Naive B cell (primary cell): ENCODE measurements at places on chromosomes 1 and 21.

DNA sequence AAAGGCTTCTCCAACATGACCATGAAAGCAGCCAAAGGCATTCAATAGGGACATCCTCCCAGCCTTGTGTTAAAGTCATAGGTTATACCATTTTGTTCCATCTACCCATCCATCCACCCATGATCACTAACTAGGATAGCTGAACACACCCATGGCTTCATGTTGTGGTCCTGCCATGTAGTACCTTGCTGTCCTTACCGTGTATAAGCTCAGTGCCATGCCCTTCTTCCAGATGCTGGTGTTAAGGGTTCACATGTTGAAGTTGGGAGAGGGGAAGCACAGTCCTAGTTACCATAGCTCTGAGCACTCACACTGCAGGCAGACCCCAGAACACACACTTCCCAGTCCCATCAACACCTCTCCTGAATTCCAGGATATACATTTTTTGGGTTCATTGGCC, 51.5 kb downstream of the ATP5PO start:
- DNase-seq = no peak

GRCh38 chr21:42160765-42161164, 58.2 kb upstream of the ABCG1 start:
- DNase-seq = no peak

DNA sequence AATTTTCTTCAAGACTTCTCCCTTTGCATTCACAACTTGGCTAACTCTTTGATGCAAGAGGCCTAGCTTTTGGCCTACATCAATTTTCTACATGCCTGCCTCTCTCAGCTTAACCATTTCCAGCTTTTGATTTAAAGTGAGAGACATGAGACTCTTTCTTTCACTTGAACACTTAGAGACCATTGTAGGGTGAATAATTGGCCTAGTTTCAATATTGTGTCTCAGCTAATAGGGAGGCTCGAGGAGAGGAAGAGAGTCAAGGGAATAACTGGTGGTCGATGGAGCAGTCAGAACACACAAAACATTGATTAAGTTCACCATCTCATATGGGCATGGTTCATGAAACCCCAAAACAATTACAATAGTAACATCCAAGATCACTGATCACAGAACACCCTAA, 225.5 kb downstream of the TPR start:
- no peak for DNase-seq

GRCh38 chr1:67441183-67441582, 11.0 kb upstream of the SERBP1 start:
- no peak for DNase-seq

DNA sequence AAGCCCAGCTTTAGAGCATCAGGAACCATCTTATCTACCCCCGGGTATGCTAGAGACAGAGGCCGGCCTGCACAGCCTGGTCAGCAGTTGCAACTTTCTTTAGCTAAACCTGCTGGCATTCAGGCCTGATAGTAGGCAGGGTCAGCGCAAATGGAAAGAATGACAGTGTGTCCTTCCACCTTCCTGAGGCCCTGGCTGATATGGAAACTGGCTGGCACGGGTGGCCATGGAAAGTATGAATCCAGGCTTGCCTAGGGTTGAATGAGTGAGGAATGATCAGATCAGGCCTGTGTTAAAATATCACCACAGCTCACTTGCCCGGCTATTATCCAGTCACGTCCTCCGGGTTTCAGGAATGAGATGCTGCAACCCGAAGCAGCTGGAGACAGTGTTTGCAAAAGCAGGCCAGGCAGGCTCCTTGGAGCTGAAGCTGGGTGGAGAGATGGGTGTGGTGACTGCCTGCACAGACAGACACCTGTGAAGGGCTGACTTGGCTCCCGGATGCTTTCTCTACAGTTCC, 34.7 kb downstream of the RCAN1 start:
- DNase-seq = no peak

GRCh38 chr1:205449750-205450443, 5.9 kb downstream of the BLACAT1 start:
- DNase-seq = no peak

- DNase-seq = peak; percentile 75
Measured at GRCh38 chr1:31762726-31763670, 1.1 kb downstream of the ADGRB2 start.

- no peak for DNase-seq
Measured at GRCh38 chr1:19858893-19859292, 23.3 kb upstream of the OTUD3 start.

DNA sequence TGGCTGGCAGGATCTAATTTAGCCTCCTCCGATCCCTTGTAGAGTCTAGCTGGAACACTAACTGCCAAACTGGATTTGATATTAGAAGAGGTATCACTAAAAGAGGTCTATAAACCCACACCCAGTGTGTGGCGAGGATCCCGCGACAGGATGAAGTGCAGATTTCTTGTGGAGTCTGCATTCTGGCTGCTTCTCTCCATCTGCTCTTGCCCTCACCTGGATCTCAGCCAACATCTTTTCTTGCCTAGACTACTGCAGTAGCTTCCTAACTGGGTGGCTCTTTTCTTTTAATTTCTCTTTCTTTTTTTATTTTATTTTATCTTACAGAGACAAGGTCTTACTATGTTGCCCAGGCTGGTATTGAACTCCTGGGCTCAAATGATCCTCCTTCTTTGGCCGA, 48.9 kb upstream of the CAPZB start:
- no peak for DNase-seq

DNA sequence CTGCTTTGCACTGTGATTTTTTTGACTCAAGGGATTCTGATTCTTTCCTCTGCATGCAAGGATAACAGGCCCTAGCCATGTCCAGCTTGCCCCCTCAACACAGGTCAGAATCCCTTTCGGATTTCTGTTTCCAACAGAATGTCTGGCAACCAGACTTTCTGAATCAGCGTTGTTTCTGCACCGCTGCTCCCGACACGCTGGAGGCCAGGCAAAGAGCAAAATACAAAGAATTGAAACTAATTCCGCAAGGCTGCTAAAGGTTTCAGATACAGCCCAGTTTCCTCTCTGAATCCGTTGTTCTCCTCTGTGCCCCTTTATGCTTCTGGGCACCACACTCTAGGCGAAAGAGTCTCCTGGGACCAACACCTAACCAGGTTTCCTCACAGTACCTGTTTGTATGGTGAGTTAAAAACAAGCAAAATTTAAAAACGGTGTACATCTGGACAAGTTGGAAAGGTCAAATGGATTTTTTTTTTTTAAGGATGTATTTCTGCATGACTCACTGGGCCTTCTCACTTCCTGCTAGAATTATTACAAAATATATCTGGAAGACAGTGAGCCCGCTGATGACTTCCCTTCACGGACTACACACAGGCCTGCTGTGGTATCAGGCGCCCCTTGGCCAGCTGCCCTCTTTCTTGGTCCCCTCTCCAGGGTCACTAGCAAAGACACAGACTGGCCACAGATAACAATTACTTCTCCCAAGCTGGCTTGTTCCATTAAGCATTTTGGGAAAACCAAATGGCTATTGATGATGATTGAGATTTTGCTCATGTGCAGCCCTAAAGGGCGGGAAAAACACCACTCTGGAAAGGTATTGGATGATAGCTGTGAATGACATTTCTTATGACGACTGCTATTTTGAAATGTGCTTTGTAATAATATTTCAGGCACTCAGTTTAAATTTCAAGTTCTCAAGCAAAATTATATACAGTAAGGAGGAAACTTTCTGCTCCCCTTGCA, 118.3 kb downstream of the TGFB2 start:
- no peak for DNase-seq

GRCh38 chr1:99540744-99541143, 105.2 kb upstream of the PALMD start:
- DNase-seq = no peak

- peak; percentile 57 for DNase-seq
Measured at GRCh38 chr1:185338719-185339622, 21.9 kb upstream of the IVNS1ABP start.

DNA sequence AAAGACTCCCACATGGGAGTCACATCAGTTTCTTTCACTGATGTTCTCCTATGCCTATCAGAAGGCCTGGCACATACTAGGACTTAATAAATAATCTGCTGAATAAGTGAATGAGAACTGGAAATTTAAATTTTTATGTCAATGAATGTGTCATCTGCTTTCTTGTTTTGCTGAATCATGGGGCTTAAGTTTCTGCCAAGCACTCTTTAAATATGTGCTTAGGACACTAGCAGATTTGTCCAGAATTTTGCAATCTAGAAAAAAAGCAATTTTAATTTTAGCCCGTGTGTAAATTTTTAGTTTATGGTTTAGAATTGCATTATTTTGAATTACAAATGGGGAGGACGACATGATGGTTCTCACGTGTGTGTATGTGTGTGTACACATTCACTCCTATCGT, 803.1 kb downstream of the USP25 start:
- no peak for DNase-seq

- DNase-seq = no peak
Measured at GRCh38 chr1:12052008-12052573, 11.0 kb upstream of the TNFRSF8 start.

- no peak for DNase-seq
Measured at GRCh38 chr1:53276153-53276901, 38.0 kb upstream of the MAGOH start.

GRCh38 chr1:3115275-3116149, 46.5 kb downstream of the PRDM16 start:
- no peak for DNase-seq

- no peak for DNase-seq
Measured at GRCh38 chr1:111735321-111735720, 3.9 kb downstream of the INKA2 start.

DNA sequence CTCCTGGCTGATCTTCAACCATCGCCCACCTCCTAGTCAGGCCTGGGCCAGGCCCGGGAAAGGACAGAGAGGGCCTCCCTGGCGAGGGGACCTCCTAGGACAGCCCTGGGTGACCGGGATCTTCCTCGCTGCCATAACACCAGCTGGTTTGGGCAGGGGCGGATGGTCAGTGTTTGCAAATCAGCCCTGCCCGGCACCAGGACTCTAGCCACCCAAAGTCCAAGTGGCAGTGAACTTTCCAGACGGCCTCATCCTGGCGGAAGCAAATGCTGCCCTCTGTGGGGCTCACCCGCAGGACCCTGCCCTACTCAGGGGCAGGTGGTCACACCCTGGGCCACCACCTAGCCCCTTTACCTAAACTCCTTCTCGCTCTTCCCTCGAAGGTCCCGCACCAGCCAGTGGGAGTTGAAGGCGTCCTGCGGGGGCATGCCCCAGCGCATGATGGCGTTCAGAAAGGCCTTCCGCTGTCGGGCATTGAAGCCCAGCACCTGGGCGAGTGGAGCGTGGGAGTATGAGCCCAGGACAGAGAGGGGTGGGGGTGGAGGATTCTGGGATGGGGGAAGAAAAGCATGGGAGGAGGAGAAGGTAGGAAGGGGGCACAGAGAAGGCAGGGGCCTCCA, 55.3 kb downstream of the CHD5 start:
- DNase-seq = no peak

DNA sequence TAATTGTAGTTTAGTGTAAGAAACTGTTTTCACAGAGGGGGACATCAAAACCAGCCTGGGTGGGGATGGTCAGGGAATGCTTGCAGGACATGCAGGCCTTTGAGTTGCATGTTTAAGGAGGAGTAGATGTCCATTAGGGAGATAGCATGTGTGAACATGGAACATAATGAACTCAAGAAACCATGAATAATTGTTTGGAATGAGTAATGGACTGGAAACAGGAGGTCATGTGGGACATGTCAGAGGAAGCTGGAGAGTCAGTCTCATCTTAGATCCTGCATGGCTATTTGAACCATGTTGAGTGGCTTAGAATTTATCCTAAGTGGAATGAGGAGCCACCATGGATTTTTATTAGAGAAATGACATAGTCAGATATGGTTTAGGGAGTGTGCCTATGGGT, 86.4 kb downstream of the RPE65 start:
- DNase-seq = no peak

DNA sequence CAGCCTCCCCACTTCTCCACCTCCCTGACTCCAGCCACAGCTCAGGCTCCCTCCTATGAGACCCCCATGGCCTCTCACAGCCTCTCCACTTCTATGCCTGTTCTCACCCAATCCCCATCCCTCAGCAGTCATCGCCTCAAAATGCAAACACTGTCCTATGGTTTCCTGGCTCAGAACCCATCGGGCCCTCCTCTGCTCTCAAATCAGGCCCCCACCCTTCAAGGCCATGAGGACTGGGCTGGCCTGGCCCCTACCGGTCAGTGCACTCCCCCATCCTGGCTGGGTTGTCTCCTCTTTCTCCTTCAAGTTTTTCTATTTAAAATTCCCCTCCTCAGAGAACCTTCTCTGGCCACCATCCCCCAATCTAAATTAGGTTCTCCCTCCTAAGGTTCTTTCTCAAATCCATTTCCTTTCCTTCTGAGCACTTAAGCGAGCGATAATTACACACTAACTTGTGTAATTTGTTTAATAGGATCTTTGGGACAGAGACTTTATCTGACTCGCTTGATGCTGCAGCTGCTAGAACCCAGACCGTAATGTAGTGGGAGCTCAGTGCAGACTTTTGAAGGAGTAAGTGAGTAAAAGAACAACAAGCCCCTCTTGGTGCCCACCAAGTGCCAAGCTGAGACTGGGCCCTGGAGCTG, 347.2 kb downstream of the MATN1 start:
- no peak for DNase-seq

DNA sequence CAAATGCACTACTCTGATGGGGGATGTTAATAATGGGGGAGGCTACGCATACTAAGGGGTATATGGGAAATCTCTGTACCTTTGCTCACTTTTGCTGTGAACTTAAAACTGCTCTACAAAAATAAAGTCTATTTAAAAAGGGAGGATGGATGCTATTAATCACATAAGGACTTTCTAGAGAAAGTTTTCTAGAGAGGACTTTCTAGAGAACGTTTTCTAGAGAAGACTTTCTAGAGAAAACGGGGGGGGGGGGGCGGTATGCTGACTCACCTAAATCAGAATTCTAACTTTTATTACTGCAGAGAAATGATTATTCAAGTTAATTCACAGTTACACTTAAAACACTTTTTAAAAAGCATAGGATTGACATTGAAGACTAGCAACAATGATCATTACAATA, 76.2 kb downstream of the USP1 start:
- DNase-seq = no peak

GRCh38 chr21:36491209-36491910, 11.4 kb upstream of the CLDN14 start:
- no peak for DNase-seq
